ENCODE measurements at places on chromosomes 3 and 15.
A peak's percentile ranks its signal among the peaks of the same experiment; 100 is the strongest.

- DNase-seq: no peak
Observed at GRCh38 chr3:70360979-70361760, 48.7 kb upstream of the MDFIC2 start.

DNA sequence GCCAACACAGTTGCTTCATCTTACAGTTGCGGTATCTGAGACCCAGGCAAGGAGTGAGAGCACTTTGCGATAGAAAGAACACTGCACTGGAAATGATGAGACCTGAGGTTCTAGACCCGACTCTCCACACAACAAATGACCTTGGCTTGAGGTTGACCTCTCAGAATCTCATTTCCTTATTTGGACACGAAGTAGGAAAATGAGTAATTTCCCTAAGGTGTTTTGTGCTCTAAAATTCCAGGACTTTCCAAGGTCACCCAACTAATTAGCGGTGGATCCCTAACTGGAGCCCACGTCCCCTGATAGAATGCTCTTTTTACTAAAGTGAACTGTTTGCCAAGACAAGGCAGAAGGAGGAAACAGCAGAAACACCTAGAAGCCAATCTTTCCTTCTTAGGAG lies 26.7 kb upstream of the FBN1 start:
- DNase-seq: no peak

GRCh38 chr3:115409596-115409995 lies 213.7 kb upstream of the GAP43 start:
- no peak for DNase-seq

GRCh38 chr3:192033246-192033645 lies 572.3 kb downstream of the PYDC2 start:
- no peak for DNase-seq

DNA sequence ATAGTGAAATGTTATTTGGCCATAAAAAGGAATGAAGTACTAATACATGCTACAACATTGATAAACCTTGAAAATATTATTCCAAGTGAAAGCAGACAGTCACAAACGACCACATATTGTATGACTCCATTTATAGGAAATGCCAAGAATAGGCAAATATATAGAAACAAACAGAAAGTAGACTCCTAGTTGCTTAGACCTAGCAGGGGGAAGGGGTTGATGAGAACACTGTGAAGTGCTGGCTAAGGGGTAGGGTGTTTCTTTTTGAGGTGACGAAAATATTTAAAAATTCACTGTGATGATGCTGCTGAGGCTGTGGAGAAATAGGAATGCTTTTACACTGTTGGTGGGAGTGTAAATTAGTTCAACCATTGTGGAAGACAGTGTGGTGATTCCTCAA lies 30.5 kb upstream of the XIRP1 start:
- DNase-seq: no peak

- DNase-seq: peak; percentile 86
Observed at GRCh38 chr3:149366941-149367840, 10.3 kb downstream of the TM4SF1 start.

DNA sequence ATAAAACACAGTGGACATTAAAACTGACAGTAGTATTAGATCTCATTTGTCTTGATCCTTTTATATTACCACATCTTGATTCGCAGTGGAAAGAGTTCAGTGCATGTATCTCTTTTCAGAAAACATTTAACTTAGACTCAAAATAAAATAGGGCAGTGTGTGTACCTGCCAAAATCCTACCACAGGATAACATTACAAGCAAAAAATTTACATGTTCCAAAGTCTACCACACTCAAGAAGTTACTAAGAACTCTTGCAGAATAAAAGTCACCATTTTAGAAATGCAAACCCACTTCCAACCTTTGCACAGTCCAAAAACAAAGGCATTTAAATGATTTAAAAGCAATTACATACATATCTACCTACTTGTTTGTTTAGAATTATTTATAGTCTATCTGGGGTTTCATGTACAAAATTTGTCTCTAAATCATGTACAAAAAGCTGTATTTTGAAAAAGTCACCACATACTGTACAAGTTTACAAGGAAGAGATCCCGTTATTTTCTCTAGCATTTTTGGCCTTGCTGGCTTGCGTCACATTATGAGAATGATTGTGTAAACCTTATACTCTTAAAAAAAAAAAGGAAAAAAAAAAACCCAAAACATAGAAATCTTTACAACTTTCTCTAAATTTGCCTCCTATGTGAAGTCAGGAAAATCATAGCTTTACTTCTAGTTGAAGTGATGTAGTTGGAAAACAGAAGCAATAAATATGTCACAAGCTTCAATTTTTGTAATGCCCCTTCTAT lies 153.8 kb downstream of the ADAM10 start:
- DNase-seq: no peak

DNA sequence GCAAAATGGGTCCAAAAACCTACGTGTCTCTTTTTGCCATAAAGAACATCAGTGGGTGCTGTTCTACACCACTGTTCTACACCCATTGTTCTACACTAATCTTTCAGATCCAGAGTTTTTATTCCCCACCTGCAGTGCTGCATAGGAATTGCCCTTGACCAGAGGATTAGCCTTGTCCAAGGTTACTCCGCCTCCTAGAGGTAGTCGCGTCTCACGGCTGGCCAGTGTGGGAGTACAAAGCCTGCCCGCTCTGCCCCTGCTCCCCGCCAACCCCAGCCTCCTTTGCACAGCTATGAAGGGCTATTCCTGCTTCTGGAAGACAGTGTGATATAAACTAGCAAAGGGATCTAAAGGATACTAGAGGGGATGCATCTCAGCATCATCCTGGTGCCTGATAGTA lies 222.1 kb upstream of the LMCD1 start:
- no peak for DNase-seq

GRCh38 chr3:16127249-16127648 lies 47.2 kb upstream of the GALNT15 start:
- DNase-seq: no peak

- DNase-seq: peak; percentile 13
Observed at GRCh38 chr3:179068779-179069530, 2.7 kb downstream of the ZMAT3 start.

GRCh38 chr3:46466273-46466672 lies 1.6 kb upstream of the LTF start:
- no peak for DNase-seq

GRCh38 chr3:159882790-159883779 lies 105.5 kb upstream of the IL12A start:
- no peak for DNase-seq

DNA sequence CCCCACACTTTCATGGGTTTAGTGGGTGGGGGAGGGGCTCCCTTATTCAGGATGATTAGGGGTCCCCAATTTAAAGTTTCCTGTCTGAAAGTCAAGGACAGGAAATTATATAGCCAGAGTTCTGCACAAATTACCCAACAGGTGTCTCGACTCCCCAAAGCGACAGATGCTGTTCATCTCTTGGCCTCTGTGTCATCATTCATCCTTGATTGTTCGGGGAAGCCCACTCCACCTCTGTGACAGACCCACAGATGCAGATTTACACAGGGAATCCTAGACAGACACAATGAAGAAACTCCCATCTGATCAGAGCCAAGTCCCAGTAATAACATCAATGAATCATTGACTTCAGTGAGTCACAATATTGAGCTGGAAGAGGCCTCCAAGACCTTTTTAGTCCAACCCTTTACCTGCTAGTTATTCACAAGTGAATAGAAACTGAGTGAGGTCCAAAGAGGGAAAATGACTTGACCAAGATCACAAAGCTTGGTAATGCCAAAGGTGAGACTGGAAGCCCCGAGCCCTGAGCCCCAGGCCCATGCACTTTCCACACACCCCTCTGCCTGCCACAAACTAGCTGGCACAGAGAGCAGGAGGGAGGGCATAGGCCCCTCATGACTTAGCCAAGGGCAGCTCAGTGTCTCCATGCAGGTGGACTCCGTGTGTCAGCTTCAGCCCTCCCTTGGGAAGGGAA lies 7.9 kb upstream of the SRP14 start:
- DNase-seq: no peak

GRCh38 chr3:24965706-24966385 lies 462.2 kb upstream of the RARB start:
- no peak for DNase-seq

DNA sequence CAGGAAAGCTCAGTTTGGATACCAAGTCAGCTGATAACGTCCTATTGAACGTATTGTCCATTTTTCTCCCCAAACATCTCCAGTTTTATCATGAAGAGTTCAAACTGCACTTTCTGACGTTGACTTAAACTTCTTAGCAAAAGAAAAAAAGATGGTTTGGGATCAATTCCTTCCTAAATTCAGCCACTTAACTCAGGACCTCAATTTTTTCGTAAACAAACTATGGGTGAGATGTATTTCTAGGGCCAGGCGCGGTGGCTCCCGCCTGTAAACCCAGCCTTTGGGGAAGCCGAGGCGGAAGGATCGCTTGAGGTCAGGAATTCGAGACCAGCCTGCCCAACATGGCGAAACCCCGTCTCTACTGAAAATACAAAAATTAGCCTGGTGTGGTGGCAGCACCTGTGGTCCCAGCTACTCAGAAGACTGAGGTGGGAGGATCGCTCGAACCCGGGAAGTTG lies 464 bp upstream of the MRPS25 start:
- DNase-seq: no peak

GRCh38 chr3:55888282-55888885 lies 401.3 kb upstream of the WNT5A start:
- no peak for DNase-seq

DNA sequence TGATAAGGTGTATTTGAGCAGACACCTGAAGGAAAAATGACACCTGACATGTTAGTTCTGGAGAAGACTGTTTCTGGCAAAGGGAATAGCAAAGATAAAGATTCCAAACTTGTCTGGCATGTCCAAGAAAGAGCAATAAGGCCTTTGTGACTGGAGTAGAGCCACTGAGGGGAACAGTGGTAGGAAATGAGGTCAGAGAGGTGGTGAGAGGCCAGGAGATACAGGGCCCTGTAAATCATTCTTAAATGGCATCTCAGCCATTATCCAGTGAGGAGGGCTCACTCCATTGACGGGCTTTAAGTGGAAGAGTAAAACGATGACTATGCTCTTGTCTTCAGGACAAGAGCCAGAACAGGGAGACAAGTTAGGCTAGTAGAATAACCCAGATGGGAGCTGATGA lies 4.5 kb downstream of the SLC49A4 start:
- DNase-seq: no peak

- no peak for DNase-seq
Observed at GRCh38 chr3:72340476-72341379, 507.5 kb downstream of the SHQ1 start.

DNA sequence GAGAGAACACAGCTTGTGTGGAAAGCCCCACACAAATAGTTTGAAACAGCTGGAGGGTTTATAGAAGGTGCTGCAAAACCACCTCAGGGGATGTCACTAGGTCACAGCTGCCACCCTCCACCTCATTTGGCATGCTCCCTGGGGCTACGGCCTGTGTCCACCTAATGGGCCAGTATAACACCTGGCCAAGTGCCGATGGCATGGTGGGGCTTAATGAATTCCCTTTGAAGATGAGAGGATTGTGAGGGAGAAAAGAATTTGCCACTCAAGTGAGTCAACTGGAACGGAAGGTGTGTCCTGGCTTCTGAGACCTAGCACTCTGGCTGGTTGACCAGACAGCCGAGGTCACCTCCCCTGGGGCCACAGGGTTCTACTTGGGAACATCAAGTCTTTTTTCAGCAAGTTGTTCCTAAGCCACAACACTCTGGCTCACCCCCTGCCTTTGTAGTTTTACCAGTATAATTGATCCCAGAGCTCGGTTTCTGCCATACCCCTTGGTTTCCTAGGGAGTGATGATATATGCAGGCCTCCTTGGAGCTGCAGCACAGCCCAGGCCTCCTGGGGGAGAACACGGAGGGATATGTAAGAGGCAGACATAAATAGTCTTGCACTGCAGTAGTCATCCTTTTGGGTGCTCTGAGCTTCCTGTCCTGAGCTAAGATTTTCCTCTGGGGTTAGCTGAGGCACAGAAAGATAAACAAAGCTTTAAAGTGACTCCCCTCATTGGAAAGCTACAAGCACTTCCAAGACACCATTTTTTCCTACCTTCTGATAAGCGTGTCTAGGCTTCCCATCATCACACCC lies 178.2 kb upstream of the LPP start:
- DNase-seq: no peak

DNA sequence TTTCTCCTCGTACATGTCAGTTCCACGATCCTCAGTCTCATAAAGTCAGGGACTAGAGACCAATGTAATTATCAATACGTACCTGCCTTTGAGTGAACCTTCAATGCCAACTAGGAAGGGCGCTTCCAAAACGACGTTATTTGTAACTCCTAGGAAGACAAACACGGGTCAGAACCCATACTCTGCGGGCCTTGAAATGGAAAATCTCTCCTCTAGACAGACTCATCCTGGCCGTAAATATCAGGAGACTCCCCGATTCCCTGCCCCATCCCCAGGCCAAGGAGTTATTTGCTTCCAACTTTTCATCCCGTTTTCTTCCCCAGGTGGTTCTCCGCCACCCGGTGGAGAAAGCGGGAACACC lies 578 bp downstream of the OIP5 start:
- DNase-seq: no peak

DNA sequence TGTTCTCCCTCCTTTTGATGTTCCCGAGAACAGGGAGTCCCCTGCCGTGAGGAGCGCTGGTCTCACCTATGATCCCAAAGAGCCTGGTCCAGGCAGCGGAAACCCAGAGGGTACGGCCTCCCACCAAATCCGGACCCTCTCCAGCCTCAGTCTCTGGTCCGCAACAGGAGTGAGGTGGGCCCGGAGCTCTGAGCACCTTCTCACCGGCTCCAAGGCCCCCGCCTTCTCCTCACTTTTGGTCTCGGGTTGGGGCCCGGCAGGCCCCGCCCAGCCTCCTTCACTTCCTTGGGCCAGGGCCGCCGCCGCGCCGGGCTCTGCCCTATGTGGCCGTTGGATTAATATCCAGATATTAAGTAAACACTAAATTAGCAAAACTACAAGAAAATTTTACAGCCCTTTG lies 5.7 kb upstream of the SKOR1 start:
- no peak for DNase-seq

DNA sequence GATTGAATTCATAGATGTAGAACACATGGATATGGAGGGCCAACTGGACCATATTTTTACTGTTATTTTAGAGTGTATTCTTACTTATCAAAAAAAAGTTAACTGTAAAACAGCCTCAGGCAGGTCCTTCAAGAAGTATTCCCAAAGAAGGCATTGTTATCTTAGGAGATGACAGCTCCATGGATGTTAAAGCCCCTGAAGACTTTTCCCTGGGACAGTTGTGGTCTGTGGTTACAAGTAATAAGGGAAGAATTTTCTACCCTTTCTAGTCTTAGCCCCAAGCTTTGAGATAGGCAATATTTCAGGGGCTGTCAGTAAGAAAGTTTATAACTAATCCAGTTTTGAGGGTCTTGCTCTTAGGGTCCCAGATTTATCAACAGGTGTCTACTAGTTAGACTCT lies 62.5 kb downstream of the LRRC49 start:
- DNase-seq: no peak

GRCh38 chr3:16113704-16114103 lies 60.8 kb upstream of the GALNT15 start:
- no peak for DNase-seq

- no peak for DNase-seq
Observed at GRCh38 chr3:97896129-97896528, 74.3 kb downstream of the CRYBG3 start.

Data from bone marrow (tissue), 2 donors.